ENCODE measurements at places on chromosomes 7 and 10.
A peak's percentile ranks its signal among the peaks of the same experiment; 100 is the strongest.

- no peak for DNase-seq
Observed at GRCh38 chr7:85230623-85231022, 43.8 kb upstream of the SEMA3D start.

GRCh38 chr10:17488848-17489247 is 34.5 kb upstream of the ST8SIA6 start:
- no peak for DNase-seq

GRCh38 chr10:10985361-10985760 is 32.3 kb upstream of the CELF2 start:
- no peak for DNase-seq

DNA sequence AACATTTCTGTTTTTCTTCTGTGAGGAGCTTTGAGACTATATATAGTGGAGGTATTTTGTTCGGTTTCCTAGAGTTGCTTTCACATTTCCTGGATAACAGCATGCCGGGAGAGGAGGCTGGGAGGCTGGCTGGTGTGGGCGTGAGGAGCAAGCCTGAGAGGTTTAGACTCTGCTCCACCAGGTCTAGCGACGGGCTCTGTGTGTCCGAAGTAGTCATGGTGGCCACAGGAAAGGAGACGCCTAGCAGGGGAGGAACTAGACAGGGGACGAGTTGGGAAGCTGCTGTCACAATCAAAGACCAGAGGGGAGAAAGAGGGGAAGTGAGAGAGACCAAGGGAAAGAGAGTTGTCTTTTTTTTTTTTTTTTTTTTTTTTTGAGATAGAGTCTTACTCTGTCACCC is 19.6 kb downstream of the PTPRE start:
- DNase-seq: no peak

DNA sequence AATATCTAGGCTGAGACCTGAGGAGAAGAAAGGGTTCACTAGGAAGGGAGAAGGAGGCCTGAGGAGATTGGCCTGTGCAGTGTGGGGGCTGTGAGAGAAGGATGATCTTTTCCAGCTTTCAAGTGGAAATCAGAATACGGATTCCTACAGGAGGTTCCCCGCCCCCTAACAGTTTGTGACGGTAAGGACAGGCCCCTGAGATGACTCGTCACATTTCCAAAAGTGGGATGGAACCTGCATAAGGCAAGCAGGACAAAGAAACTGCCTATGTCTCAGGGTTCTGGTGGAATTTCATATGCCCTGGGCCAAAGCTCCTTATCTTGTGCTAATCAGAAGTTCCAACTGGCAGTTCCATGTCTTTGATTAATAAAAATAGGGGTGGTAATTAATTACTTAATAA is 275.6 kb downstream of the SNX10 start:
- no peak for DNase-seq

DNA sequence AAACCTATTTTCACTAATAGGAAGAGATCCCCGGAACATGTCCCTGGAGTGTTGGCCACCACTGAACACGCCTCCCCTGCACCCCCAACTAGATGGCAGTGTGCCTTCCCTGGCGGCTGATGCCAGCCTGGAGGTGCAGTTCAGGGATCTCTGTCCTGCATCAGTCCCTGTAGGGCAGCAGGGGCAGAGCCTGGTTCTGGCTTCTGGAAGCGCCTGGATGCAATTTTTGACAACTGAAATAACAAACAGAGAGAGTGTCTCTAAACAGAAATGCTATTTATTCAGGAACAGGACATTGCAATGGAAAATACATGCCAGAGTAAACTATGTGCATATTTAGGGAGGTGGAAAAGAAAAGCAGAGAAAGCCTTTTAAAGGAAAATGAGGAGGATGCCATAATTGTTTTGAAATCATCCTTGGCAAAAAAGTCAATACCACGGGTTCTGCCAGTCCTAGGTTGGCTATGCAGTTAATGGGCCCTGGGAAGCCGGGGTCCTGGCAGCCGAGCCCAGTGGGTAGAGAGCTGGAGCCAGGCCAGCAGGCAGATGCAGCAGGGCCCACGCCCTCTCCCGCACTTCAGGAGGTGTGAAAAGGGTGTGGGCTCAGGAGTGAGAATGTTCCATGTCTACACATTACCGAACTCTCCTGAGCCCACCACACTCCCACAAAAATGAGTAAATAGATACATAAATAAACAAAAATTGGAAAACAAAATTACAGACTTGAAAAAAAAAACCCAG is 18.5 kb downstream of the ANTXRL start:
- DNase-seq: no peak

GRCh38 chr10:1572519-1573333 is 164.6 kb downstream of the ADARB2 start:
- DNase-seq: no peak

GRCh38 chr7:46738796-46739195 is 817.7 kb upstream of the IGFBP3 start:
- no peak for DNase-seq

DNA sequence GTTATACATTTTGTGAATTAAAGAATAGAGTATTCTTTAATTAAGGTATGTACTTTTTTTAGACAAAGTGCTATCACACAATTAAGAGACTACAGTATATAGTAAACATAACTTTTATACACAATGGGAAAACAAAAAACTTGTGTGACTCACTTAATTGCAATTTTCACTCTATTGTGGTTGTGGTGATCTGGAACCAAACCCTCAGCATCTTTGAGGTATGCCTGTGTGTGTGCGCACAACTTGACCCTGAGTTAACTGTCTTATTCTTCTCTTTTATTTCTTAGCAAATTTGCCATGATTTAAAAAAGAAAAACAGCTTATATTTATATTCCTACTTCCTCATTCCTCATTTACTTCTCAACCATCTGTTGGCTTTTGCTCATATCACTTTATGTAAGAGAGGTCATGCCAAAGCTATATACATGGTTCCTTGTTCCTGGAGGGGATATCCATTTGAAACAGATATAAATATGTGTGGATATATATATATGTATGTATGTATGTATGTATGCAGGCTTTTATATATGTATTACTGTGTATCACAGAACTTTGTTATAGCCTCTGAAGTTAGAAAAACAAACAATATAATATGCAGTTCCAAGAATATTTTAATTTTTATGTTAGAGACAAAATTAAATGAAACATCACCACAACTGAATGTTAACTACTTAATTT is 259.5 kb upstream of the HGF start:
- DNase-seq: no peak

- no peak for DNase-seq
Observed at GRCh38 chr7:7369134-7369533, 166.5 kb downstream of the COL28A1 start.

DNA sequence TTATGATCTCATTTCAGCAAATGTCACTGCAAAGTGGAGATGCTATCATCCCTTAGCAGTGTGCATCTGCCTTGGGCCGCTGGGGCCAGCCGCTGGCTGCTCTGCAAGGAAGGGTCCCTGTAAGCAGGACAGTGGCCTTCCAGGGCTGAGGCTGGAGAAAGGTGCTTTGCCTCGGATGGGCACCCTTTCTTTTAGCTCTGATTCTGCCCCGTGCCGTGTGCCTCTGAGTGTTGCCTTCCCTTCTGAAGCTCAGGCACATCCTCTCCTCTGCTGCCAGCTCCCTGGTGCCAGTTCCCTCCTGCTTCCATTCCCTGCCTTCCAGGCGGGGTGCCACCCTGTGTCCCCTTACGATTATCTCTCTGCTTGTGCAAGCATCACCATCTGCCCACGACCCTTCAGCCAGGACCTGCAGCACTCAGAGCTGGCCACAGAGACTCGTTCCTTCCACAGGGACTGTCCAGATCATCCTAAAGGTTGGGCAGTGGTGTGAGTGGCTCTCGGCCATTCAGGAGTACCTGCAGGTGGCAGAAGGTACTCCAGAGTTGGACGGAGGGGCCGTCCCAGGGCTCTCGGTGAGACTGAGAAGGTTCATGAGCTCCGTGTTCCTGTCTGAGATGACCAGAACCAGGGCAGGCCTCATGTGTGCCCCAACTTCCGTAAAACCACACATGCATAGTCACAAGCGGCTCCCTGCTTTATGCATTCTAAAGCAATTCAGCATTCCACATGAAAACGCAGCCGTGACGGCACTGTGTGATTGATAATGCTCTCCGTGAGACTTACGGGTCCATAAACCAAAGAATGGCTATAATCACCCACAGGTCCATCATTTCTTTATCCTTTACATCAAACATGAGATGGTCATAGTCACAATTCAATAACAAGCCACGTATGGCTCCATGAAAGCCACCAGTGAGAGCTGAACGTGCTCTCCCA is 371.4 kb downstream of the DNAJB6 start:
- no peak for DNase-seq

DNA sequence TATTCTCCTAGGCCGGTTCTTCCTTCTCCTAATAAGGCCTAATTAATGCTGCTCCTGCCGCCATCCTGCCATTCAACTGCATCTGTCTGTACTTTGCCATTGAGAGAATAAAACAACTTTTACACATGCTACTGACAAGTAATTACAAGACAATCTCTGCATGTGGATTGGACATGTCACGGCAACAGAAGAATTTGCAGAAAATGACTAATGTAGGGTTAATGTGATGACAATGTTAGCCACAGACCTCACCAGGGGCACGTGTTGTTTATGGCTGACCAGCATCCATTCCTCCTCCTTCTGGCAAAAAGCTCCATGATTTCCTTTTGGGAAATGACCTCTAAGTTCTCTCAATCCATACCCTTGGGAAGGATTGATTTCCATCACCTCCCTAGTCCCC is 58.0 kb downstream of the NEBL start:
- DNase-seq: no peak

GRCh38 chr10:33237736-33238624 is 96.5 kb downstream of the NRP1 start:
- DNase-seq: no peak

DNA sequence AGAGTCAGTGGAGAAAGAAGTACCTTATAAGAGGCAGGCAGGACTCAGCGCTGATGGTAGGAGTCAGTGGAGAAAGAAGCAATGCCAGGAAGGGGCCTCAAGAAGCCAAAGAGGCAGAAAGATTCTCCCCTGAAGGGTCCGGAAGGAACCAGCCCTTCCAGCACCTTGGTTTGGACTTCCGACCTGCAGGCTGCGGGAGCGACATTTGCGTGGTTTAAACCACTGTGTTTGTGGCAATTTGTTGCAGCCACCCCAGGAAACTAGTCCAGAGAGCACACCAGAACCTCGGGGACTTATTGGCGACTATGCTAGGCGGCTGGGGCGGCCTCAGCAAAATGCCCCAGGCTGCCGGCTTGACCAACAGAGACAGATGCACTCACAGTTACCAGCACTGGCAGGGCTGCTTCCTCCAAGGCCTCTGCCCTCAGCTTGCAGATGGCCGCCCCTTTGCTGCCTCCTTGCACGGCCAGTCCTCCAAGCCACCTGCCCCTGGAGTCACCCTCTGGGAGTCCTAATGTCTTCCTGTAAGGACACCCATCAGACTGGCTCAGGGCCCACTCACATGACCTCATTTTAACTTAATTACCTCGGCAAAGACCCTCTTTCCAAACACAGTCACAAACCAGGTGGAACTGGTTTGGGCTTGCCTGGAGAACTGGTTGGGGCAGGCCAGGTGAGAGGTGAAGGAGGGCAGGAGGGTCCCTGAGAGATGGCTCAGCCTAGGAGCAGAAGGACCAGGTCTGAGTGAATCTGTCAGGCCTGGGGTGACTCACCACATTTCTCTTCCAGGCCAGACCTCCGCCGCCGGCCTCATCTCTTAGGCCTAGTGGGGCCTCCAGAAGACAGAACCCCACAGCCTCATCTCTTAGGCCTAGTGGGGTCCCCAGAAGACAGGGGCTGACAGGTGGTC is 26.1 kb downstream of the CALML3 start:
- DNase-seq: no peak

GRCh38 chr7:31082017-31082416 is 29.9 kb downstream of the ADCYAP1R1 start:
- DNase-seq: no peak

GRCh38 chr10:97771913-97772823 is at the start of gene SFRP5:
Gene SFRP5, minus strand, starts transcription at chr10:97771999. Its CDS starts 166 bp downstream, at chr10:97771833.
- DNase-seq: no peak

- DNase-seq: no peak
Observed at GRCh38 chr7:107643407-107643806, 17.2 kb upstream of the SLC26A4 start.

DNA sequence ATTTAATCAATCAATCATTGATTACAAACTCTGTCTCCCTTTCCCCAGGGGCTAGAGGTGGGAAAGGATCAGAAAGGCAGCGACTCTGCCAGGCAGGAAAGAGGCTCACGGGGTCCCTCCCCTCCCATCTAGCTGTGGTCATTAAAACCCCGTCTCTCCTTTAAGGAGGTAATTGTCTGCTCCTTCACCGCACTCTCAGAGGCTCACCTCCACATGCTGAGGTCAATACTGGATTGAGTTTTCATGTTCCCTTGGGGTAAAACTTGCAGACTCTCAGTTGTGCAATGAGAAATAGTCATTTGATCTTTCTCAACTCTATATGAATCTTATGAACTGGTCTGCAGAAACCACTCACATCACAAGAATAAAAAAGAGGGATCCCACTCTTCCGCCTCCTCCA is 368.8 kb downstream of the ADRA2A start:
- no peak for DNase-seq

DNA sequence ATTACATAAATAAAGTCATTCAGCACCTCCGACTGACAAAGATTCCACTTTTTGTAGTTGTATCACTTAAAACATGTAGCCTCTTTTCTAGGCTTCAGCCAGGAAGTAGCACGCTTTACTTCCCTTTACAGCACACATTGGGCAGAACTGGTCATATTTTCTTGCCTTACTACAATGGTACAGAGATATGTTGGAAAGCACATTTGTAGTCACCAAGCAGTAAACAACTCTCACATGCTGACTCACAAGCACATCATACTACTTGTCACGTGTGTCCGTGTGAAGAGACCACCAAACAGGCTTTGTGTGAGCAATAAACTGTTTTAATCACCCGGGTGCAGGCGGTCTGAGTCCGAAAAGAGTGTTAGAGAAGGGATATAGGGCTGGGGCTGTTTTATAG is 1071.8 kb downstream of the DNAJB9 start:
- DNase-seq: no peak

DNA sequence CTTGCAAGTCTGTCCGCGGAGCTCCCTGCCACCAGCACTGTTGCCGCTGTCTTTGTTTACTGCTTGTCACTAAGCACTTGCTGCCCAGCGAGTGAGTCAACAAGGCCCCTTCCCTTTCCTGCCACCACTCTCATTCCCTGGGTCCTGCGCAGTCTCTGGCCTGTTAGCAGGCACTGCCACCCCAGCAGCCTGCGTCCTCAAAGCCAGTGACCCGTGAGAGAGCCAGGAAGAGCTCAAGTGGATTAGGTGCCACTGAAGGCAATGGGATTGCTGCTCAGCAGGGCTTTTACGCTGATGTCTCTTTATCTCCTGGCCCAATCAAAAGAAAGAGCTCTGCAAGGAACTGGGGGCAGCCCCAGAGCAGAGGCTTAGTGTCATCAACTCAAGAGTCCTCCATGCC is at the start of gene FRMPD2:
TSS of gene FRMPD2 (minus strand) at position 61 of the 400 bp plus-strand sequence. CDS start 129 bp downstream, outside the sequence.
- no peak for DNase-seq

DNA sequence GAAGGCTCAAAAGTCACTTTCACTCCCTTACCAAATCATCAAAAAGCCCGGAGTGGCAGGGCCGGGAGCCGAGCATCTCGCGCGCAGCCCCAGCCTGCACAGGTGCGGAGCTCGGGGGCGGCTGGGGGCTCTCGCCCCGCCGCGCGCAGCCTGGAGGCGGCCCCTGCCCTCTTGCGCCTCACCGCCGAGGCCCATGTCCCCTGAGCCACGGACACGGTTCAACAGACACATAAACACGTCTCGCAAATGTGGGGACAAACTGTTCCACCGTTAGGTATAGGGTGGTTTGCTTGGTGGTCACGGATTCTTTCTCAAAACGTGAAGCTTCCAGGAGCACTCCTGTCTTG is 700 bp downstream of the GSAP start:
- DNase-seq: peak; percentile 68

- DNase-seq: no peak
Observed at GRCh38 chr10:25059990-25060389, 43.6 kb downstream of the THNSL1 start.

GRCh38 chr7:36630112-36630650 is 94.1 kb downstream of the AOAH start:
- no peak for DNase-seq

GRCh38 chr7:142803901-142804300 is 33.1 kb downstream of the PRSS2 start:
- DNase-seq: no peak
